ENCODE measurements at places on chromosomes 5 and 9. TPM values are rescaled to one million over a fixed set of nuclear protein-coding genes. Genes with fewer than 3 reads are reported as not detected.

DNA sequence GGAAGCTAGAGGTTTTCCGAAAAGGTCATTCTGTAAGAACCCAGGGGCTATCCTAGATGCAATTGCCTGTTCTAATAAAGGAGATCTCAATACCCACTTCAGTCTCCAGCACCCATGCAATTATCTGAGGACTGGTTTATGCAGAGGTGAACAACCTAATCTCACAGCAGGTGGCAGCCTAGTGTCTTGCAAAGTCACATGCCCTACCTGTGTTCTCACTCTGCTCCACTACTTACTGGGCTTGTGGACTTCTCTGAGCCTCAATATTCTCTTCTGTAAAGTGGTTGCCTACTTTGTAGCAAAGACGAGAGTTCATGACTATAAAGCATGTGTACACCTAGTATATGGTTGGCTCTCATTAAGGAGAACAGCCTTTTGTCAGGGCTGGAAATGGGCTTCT lies 21.0 kb upstream of the ALDH1B1 start:
- DNase-seq = peak; percentile 68

GRCh38 chr5:93585767-93586385 lies 2.9 kb downstream of the NR2F1 start:
- peak; percentile 8 for DNase-seq

- DNase-seq = peak; percentile 49
Observed at GRCh38 chr9:14417237-14417636, 103.3 kb upstream of the NFIB start.

DNA sequence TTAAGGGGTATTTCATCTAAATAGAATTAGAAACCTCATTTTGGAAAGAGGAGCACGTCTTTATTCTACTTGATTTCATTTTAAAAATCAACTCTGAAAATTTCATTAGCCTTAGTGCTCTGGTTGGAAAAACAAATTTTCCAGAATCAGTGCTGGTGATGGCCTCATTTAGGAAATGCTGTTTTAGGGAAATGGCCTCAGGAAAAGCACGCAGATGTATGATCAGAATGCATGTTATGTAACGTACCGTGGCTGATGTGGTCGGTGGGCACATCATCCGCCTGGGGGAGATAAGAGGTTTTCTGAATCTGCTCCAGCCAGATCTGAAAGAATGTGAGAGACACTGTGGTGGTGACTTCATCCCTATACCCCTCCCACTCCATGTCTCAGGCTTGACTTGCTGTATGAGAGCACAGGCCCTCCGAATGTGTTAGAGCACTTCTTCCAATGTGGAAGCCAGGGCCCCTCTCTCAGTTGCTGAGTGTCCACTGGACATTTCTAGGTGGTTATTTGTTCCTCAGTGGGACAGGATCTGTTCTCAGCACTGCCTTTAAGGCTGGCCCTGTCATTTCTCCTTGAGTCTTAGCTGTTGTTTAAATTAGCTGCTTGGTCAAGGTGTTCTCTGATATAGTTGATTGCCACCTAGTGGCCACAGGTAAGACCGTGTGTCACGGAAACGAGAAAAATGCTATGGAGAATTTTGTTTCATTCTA lies 96.5 kb downstream of the ARHGAP26 start:
- DNase-seq = peak; percentile 84

DNA sequence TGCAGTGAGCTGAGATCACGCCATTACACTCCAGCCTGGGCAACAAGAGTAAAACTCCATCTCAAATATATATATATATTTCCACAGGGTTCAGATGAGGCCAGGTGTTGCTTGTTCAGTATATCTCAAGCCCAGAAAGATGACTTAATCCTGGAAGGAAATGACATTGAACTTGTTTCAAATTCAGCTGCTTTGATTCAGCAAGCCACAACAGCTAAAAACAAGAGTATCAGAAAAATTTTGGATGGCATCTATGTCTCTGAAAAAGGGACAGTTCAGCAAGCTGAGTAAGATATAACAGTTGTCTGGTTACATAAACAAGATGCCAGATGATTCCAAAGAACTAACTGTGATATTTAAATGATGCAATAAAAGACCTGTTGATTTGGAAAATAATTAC lies 352.0 kb downstream of the KCTD16 start:
- DNase-seq = no peak

DNA sequence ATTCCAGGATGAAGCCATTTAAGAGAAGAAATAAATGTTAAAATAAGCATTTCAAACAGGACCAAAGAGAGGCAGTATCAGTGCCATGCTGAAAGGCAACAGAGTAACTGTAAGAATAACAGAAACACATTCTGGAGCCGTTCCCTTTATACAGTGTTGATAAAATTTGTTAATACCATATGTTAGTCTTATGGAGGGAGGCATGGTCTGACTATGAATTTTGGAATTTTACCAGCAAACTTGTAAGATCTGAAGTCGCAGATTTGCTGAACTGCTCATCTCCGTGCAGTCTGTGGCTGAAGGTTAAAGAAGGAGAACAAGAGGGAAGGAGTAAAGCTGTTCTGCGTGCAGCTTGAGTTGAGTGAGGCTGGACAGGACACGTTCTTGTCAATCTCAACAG lies 508.4 kb downstream of the NFIB start:
- DNase-seq = no peak

DNA sequence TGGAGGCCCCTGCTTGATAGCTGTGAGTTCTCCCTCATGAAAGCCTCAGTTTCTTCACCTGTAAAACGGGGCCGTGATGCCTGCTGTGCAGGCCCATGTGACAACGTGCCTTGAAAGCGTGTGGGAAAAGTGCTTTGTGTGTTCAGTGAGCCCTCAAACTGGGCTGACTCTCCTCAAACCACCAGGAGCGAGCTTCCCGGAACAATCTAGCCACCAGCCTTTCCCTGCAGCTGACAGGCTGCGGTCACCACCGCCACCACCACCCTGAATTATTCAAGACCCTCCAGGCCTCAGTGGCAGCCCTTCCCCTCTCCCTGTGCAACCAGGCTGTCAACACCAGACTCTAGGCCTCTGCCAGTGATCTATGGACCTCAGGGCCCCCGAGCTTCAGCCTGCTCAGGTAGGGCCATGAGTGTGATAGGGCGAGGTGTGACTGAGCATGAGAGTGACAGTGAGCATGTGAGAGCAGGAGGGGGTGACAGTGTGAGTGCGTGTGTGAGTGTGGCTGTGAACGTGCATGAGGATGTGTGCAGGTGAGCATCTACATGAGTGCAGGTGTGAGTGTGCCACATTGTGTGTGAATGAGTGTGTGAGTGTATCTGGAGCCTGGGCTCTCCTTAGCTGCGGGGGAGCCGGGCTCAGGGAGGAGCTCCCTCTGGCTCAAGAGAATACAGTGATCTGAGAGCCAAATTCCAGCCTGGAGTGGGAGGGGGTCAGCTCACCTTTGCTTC lies 53.3 kb upstream of the PSD2 start:
- no peak for DNase-seq

GRCh38 chr5:26482076-26482809 lies 556.1 kb downstream of the CDH9 start:
- no peak for DNase-seq

GRCh38 chr5:87053146-87053545 lies 214.5 kb upstream of the RASA1 start:
- DNase-seq = no peak

DNA sequence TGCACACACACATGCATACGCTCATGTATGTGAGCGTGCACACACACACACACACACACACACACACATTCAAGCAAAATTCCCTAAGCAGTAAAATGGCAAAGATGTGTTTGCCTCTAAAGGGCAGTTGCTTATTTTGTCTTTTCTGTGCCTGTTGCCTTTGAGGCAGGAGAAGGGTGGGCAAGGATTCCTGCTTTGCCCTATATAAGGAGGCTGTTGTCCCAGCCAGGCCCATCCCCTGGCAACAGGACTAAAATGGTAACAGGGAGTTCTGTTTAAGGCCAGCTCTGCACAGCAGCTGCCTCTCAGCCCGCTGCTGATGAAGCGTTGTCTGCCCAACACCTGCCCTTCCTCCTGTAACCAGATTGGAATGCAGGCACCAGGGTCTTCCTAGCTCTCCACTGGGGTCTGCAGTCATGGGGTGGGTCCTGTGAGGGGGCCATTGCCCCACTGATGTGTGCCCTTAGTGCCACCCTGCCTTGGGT lies 64.4 kb downstream of the PPARGC1B start:
- DNase-seq = no peak

GRCh38 chr9:99451112-99451606 lies 229.1 kb downstream of the SEC61B start:
- no peak for DNase-seq

DNA sequence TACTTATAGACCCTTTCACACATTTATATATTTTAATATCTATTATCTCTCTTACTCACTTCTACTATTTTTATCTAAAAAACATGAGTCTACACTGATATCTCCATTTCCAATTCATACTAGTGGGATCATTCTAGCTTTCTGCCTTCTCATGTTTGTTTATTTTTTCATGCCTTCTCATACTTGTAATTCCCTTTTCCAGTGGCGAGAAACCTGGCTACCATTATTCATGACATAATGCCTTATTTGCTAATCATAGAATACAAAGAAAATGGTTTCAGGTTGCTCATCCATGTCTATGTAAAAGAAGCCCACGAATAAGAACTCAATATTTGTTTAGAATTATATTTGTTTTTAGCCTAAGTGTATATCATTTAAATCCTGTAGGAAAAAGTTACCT lies 232.7 kb upstream of the ACTBL2 start:
- DNase-seq = no peak

GRCh38 chr9:126395439-126396212 lies 69.0 kb downstream of the MVB12B start:
- DNase-seq = peak; percentile 81

DNA sequence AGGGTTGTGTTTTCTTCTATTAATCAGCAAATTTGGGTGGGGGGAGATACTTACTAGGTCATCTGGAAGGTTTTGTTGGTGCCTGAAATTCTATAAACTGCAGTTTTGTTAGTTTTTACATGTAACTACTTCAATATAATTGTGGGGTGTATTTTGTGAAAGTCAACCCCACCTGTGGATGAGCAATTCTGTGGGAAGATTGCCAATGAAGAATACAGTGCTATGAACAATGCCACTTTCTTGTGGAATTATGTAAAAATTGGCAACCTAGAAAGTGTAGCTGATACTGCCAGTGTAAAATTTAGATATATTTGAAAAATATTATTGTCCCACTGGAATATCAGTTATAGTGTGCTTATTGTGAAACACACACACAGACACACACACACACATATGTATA lies 80.7 kb downstream of the VCAN start:
- peak; percentile 29 for DNase-seq

DNA sequence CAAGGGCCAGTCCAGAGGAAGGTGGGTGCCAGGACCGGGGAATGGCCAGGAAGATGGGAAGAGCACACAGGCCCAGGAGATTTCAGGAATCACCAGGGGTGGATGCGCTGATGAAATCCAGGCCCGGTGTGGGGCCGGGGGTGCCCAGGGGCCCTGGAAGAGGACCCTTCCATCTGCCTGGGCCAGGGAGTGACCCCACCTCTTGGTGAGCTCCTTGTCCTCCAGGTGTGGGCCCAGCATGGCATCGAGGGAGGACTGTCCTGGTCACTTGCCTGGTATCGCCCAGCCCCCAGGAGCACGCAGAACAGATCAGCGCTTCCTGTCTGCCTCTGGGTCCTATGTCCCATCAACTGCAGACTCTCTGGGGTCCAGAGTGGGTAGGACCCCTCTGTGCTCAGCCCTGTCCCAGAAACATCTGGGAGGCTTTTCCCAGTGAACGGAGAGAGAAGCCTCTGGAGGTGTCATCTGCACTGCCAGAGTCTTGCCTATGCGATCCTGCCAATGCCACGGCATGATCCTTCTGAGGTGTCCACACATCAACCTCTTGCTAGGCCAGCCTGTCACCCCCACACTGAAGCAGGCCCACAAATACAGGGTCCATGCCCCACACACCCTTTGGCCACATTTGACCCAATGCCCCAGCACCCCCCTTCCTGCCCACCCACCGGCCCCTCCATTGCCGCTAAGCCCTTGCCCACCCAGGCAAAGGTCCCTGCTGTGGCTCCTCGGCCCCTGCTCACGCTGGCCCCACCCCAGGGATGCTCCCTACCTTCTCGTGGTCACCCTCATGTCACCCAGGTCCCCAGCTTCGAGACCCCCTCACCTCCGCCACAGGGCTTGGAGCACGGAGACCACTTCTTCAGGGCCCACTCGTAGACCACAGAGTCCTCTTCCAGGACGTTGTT lies 67.2 kb downstream of the ZNF354C start:
- no peak for DNase-seq

CMBL gene
- 17.6 TPM for total RNA-seq

RBM22 gene
- total RNA-seq = 66.9 TPM

IRX1 gene
- total RNA-seq = 13.8 TPM

SPINK6 gene
- 1.9 TPM for total RNA-seq

DDX4 gene
- total RNA-seq = not detected

PROP1 gene
- not detected for total RNA-seq

GOLGA1 gene
- 29.9 TPM for total RNA-seq

ZNF608 gene
- 10.4 TPM for total RNA-seq
